Activated CD4-positive, alpha-beta T cell treated with anti-CD3 and anti-CD28 coated beads for 4 hours (primary cell): ENCODE measurements at places on chromosomes 6 and 20.

GRCh38 chr20:20820104-20820503 is 107.7 kb upstream of the RALGAPA2 start:
- no peak for DNase-seq

DNA sequence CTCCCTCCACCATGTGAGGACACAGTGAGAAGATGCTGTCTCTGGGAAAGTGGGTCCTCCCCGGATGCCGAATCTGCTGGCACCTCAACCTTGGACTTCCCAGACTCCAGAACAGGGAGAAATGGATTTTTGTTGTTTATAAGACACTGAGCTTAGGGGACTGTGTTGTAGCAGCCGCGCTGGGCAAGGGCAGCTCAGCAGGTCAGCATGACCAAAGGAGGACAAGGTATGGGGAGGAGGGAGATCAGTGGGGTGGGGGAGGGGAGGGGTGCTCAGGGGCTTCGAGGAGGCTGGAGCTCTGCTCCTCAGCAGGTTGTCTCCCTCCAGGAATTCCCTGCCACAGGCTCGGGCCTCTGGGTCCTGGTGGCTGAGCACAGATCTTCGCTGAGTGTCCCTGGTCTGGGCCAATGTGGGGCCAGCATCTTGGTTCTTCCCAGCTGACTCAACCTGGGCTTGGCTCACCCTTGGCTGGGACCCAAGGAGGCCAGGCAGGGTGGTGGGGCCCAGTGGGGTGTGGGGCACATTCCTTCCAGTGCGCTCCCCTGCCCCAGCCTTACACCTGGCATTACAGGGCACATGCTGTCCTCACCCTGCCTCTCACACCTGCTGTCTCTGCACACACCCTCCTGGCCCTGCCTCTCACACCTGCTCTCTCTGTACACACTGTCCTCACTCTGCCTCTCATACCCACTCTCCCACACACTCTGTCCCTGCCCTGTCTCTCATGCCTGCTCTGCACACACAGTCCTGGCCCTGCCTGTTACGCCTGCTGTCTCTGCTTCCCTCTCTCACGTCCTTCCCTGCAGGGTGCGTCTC is 107.3 kb downstream of the SYCP2 start:
- DNase-seq = no peak

GRCh38 chr6:151719070-151719469 is 88.4 kb upstream of the ESR1 start:
- DNase-seq = no peak

GRCh38 chr6:15874821-15875220 is 212.0 kb upstream of the DTNBP1 start:
- no peak for DNase-seq

GRCh38 chr6:126308362-126308761 is 31.6 kb upstream of the CENPW start:
- DNase-seq = no peak

DNA sequence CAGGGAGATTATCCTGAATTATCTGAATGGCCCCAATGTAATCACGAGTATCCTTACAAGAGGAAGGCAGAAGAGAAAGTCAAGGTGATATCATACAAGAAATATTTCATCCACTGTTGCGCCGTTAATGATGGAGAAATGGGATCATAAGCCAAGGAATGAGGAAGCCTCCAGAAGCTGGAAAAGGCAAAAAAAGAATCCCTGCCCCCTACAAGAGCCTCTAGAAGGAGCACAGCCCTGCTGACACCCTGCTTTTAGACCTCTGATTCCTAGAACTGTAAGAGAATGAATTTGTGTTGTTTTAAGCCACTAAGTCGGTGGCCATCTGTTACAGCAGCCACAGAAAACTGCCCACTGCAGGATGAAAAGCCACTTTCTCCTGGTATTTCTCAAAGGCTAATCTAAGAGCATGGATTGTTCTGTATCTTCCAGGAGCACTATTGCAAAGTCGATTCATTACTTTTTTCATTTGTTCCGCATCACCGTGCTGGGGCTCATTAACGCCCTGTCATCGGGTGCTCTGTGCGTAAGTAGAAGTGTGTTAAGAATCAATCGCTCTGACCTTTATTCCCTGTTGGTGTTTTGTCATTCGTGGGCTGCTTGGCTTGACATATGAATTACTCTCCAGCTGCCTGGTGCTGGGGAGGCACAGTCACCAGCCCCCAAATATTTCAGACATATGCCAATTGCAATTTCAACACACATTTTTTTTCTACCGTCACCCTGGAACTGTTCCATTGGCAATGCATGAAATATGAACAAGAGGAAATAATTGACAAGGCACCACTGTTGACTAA is 117.0 kb downstream of the PCSK2 start:
- no peak for DNase-seq

GRCh38 chr20:10329387-10330005 is 104.5 kb downstream of the MKKS start:
- DNase-seq = no peak
